Brain (organoid and tissue), 16 donors: ENCODE measurements at places on chromosomes 6 and 20. TPM values are rescaled to one million over a fixed set of nuclear protein-coding genes. Genes with fewer than 3 reads are reported as not detected.

The OPRM1 gene
- not detected for polyA plus RNA-seq

The PTCHD4 gene
- polyA plus RNA-seq: 0.20 TPM

The IYD gene
- polyA plus RNA-seq: not detected

The PDYN gene
- polyA plus RNA-seq: 1.0 TPM

The SOX18 gene
- 7.2 TPM for polyA plus RNA-seq

The COL19A1 gene
- polyA plus RNA-seq: not detected

The DSP gene
- 505 TPM for polyA plus RNA-seq

The SLC24A3 gene
- polyA plus RNA-seq: 4.4 TPM

- no peak for DNase-seq
Observed at GRCh38 chr6:52871621-52872020, 31.0 kb upstream of the GSTA5 start.

DNA sequence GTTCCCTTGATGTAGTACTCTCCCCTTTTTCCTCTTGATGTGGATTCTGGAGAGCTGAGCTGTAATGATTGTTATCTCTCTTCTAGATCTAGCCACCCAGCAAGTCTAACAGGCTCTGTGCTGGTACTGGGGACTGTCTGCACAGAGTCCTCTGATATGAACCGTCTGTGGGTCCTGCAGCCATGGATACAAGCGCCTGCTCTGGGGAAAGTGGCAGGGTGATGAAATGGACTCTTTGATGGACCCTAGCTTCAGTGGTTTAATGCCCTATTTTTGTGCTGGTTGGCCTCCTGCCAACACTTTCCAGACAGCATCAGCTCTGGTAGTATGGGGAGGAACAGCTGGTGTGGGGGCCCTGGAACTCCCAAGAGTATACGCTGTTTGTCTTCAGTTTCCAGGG lies 216.3 kb downstream of the ADGRG6 start:
- DNase-seq: no peak

- peak; percentile 41 for DNase-seq
Observed at GRCh38 chr6:158894193-158894592, 75.0 kb upstream of the EZR start.

DNA sequence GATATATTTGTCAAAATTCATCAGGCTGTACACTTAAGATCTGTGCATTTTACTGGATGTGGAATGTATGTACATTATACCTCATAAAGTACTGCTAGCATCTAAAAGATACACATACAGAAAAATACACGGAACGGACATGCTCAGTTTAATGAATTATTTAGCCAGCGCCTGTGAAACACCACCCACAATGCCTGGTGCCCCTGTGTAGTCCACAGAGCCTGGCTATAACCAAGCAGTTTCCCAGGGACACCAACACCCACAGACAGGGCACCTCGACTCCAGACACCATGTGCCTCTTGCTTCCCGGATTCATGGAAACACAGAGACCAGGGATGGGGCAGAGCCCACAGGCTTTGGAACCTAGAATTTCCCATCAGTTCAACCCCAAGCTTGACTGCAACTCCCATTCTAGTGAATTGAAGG lies 17.4 kb upstream of the ARMC12 start:
- DNase-seq: no peak

DNA sequence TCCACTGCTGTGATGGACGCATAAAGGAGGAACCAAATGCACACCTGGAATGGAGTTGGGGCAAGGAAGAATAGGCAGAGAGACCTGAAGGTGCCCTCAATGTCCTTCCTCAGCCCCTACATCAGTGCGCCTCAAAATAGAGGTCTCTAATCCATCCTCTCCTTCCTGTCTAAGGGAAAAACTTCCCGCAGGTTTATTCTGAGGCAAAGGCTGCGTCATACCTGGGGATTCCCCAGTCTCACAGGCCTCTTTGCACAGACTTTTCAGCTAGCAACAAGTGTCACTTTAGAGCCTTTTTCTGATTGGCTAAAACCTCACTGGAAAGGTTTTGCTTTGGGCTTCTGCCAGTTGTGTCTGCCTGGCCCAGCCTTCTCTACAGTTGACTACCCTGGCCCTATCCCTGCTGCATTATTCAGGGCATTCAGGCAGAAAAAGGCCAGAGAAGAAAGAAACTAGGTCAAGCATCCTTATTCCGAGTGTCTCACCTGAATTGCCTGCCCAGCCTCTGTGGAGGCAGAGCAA lies 1.8 kb upstream of the HLA-DQB1 start:
- DNase-seq: no peak

- no peak for DNase-seq
Observed at GRCh38 chr20:62120990-62121775, 1.1 kb upstream of the LSM14B start.

GRCh38 chr20:44683263-44684046 lies 31.7 kb upstream of the CCN5 start:
- DNase-seq: peak; percentile 81

GRCh38 chr6:96604420-96604819 lies 41.5 kb downstream of the FHL5 start:
- no peak for DNase-seq
